Amniotic stem cell (primary cell): ENCODE measurements at places on chromosomes 2 and 18.

- no peak for DNase-seq
Observed at GRCh38 chr18:51480407-51481261, 283.2 kb upstream of the MEX3C start.

DNA sequence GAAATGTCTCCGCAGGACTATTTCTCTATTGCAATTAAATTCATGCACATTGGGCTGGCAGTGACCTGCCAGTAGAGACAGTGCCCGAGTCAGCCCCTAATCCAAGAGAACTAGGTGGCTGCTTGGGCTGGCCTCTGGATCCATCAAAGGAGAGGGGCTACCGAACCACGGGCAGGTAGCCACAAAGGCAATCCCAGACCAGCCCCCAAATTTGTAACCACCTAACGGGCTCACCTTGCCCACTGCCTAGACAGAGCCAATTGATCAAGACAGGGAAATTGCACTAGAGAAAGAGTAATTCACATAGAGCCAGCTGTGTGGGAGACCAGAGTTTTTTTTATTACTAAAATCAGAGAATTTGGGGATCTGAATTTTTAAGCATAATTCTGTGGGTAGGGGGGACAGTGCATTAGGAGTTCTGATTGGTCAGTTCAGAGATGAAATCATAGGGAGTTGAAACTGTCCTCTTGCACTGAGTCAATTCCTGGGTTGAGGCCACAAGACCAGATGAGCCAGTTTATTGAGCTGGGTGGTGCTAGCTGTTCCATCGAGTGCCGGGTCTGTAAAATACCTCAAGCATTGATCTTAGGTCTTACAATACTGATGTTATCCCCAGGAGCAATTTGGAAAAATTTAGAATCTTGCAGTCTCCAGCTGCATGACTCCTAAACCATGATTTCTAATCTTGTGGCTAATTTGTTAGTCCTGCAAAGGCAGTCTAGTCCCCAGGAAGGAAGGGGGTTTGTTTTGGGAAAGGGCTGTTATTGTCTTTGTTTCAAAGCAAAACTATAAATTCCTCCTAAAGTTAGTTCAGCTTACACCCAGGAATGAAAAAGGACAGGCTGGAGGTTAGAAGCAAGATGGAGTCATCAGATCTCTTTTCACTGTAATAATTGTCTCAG is 260.4 kb upstream of the SP5 start:
- DNase-seq: no peak

DNA sequence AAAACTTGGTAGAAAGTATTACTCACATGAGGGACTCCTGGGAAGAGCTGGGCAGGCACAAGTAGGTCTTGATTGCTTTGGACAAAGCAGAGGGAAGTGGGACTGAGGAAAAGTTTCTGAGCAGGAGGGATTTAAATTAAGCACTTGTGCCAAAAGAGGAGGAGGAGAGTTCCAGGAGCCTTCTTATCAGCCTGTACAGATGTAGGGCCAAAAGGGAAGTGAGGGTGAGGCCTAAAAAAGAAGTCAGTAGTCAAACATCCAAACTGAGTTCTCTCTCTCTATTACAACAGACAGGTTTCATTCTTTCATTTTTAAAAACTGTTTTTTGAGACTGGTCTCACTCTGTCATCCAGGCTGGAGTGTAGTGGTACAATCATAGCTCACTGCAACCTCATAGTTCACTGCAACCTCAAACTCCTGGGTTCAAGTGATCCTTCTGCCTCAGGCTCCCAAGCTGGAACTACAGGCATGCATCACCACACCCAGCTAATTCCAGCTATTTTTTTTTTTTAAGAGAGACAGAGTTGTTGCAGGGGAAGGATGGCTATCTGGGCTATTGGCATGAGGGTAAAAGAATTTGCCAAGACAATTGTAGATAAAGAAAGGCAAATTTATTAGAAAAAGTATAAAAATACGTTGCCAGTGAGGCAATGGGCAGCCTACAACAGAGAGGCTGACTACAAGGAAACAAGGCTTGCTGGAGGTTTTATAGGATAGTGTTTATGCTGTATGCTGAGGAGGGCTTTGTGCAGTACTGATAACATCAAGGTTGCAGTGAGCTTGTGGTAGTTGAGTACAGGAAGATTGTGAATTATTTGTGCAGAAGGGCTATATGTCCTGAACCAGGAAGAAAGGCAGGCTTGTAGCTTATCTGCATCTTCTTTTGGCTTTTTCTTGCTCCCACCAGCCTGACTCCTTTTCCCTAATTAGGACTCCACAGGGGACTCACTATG is 29.0 kb downstream of the CFAP210 start:
- DNase-seq: no peak

DNA sequence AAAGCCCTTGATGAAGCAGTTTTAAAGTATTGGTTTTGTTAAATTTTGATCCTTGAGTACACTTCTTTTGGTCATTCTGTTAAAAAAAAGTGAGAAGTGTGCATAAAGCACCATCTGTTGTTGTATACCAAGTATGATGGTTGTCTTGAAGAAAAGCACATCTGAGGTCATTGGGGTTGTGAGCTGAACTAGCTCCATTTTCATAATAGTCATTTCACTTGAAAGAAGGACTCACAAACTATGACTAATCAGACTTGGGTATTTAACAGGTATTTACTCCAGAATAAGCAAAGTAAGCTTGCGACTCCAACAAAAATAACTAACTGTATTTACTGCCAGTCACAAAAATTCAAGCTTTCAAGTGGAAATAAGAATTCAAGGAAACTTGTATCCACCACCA is 35.1 kb downstream of the CHN1 start:
- DNase-seq: no peak

- DNase-seq: no peak
Observed at GRCh38 chr2:222100704-222101699, 197.8 kb downstream of the PAX3 start.

- DNase-seq: no peak
Observed at GRCh38 chr2:29360016-29360784, 245.0 kb downstream of the CLIP4 start.

DNA sequence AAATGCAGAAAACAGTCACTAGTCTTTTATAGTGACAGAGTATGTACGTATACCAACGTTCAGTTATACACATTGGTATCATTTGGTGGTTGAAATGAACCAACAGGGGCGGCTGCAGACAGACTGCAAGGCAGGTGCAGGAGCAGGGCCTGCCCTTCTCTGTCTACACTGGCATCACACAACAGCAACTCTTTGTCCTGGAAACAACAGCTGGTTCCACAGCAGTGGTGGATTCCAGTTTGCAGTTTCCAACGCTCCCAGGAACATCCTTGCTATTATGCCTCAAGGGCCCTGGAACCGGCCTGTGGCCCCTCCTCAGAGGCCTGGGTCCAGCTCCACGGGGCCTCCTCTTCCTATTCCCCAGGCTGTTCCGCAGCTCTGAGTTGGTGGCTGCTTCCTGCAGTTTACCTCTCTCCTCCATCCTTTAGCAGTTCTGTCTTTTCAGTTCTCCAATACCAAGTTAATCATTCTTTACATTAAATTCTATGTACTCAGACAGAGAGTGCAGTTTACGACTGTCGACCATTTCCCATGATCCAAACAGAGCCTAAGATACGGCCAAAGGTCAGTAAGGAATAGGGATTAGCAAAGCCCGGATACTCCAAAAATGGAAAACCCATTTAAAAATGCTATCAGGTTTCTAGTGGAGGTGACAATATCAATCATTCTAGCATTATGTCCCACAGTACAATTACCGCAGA is 87.8 kb downstream of the NOL10 start:
- no peak for DNase-seq

DNA sequence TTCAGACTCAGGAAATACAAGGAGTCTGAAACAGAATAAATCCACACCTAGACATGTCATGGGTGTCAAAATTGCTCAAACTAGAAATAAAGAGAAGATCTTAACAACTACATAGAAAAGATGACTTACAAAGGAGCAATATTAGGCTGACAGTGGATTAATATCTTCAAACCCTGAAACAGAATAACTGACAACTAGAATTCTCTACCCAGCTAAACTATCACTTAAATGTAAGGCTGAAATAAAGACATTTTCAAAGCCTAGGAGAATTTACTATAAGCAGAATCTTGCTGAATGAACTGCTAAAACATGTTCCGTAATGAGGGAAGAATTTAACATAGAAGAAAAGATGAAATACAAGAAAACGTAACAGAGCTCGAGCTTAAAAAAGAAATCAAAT is 168.1 kb downstream of the EHBP1 start:
- DNase-seq: no peak

DNA sequence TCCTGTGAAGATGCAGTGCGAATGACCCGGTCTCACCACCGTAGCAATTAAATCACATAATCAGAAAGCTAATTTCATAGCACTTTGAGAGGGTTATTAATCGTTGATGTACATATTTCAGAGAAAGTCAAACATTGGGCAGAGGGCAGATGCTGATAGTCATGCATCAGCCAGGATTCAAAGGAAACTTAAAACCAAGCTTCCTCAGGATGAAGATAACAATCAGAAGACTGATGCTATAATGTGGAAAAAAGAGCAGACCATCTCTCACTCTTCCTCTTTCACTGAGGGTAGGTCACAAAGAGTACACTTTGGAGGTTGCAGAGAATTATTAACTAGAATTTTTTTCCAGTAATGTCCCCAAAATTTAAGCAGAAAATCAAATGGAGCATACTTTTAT is 1027.7 kb upstream of the ZEB2 start:
- DNase-seq: no peak

- no peak for DNase-seq
Observed at GRCh38 chr2:62152000-62152399, 43.9 kb upstream of the B3GNT2 start.

DNA sequence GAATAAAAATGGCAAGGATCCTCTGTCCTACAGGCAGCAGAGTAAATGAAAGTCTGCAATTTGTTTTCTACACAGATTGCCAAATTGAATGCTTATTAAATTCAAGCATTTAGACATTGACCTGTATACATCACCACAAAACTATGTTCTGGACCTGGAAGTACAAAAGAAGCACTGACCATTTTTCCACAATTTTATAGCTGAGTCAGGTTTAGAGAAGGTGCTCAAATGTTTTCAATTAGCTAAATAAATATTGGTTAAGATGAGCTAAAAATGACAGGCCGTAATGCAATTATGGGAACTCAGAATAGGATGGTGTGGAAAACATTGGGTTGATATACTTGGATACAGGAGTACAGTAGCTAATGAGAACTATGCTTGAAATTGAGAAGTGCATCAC is 490.7 kb upstream of the MEIS1 start:
- no peak for DNase-seq

- peak; percentile 14 for DNase-seq
Observed at GRCh38 chr2:121596221-121597080, 52.8 kb downstream of the CLASP1 start.

DNA sequence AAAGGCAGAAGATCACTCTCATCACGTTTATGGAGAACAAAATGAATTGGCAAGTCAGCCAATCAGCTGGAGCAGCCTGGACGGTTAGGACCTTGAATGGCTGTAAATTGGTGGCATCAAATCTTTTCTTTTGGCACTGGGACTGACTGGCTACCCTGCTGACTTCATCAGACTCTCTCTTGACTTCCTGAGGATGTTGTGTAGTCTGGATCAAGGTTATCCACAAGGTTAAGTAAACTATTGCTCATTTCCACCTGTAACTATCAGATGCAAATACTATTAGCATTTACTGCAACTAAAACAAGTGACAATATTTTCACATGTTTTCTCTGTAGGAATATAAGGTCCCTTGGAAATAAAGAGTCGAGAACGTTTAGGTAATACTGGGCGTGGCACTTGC is 134.3 kb upstream of the RASGRP3 start:
- DNase-seq: no peak
